ENCODE measurements at places on chromosomes 7 and 10.

DNA sequence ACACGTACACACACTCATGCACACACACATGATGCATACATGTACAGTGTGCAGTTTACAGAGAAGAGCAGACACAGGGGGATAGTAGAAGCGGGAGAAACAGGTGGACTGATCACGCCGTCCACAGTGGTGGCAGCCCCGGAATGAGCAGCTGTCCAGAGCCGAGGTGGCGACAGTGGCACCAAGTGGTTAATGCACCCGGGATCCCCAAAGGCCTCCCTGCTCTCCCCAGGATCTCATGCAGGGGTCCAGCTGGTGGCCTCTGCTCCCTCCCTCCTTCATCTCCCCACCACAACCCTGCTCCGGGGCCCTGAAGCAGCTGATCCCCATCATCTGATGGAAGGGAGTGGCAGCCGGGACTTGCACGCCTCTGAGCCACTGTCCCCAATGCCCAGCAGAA is 29.7 kb downstream of the TMEM130 start:
- no peak for DNase-seq

DNA sequence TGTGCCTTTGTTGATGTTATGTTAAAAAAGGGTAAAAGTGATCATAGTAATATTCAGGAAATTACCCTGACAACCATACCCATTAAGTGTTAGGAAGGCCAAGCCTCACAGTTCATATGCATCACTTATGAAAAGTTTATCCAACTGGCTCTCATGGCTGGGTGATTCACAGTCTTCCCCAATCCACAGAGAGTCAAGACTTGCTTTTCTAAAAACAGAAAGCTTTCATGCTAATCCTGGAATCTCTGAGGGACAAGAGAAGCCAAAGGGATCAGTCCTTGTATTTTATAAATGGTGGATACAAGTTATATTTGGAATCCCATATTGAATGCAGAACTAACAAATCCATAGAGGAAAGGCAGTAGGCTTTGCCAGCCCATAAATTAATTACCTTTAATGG is 218.3 kb downstream of the JAZF1 start:
- no peak for DNase-seq

DNA sequence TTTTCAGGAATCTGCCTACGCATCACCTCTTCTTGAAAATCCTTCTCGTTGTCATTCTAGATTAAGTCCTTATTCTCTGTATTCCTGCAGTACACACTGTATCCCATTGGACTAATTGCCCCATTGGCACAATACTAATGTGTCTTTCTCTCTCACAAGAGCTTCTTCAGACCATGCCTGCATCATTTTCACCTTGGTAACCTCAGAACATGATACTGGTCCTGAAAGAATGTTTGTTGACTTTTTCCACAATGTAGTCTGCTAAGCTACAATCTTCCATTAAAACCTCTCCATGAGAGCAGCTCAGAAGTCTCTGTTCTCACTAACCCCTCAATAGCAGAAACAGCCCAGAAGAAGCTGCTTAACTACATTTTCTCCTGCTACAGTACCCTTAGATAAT is 270.7 kb downstream of the PCDH15 start:
- no peak for DNase-seq

- DNase-seq: no peak
Observed at GRCh38 chr10:55966101-55966500, 395.0 kb downstream of the ZWINT start.

GRCh38 chr7:74709880-74710671 is 52.6 kb downstream of the GTF2I start:
- DNase-seq: no peak

- DNase-seq: no peak
Observed at GRCh38 chr7:990352-990932, 7.5 kb downstream of the CYP2W1 start.

- no peak for DNase-seq
Observed at GRCh38 chr10:100586959-100587358, 51.2 kb downstream of the HIF1AN start.

Measured in activated naive CD8-positive, alpha-beta T cell treated with anti-CD3 and anti-CD28 coated beads for 36 hours (primary cell).